ENCODE measurements at places on chromosomes 5 and 9.

GRCh38 chr5:92980491-92980890, 600.5 kb downstream of the NR2F1-AS1 start:
- no peak for DNase-seq

GRCh38 chr5:174501461-174502069, 222.8 kb upstream of the MSX2 start:
- no peak for DNase-seq

GRCh38 chr9:121858788-121859187, 207.4 kb downstream of the DAB2IP start:
- no peak for DNase-seq

GRCh38 chr9:81915801-81916505, 12.3 kb upstream of the SPATA31D4 start:
- DNase-seq, result no peak

DNA sequence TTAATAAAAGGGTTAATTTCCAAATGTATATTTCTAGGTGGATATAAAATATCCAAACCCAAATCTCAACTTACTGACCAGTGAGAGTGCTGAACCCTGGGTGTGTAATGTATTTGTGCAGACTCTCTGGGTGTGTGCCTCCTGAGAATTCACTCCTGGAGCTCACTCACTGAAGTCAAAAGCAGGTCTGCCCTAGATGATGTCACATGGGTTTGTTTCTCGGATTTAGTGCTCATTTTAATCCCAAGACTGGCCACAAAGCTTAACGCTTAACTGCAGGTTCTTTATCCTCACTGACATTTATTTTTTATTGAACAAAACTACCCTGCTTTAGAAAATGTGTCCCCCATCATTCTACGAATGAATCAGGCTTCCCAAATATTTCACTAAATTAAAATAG, 179.4 kb downstream of the PPP2R2B start:
- no peak for DNase-seq

DNA sequence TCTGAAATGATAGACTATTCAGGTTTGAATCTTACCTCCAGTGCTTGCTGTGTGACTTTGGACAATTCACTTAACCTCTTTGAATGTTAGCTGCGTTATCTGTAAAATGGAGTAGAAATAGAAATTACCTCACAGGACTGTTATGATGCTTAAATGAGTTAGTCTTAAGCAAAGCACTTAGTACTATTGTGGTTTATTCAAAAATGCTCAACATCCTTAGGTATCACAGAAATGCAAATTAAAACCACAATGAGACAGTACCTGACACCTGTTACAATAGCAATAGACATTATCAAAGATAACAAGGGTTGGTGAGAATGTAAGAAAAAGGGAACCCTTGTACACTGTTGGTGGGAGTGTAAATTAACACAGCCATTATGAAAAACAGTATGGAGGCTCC, 77.6 kb upstream of the FREM1 start:
- no peak for DNase-seq

- DNase-seq, result no peak
Observed at GRCh38 chr9:127563579-127563978, 48.5 kb upstream of the STXBP1 start.

DNA sequence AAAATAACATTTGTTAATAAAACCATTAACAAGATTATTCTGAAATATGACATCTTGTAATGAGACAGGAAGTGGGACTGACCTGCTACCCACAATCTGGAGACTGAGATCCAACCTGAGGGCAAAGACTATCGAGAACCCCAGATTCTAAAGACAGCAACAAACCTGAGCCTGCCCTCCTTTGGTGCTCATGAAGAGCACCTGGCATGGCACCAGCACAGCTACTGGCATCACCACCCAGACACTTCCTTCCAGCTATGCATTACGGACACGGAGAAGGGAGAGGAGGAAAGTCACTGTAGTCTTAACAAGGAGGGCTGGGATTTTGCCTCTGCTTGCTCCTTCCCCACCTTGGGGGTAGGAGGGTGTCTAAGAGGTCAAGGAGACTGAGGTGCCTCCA, 105.5 kb downstream of the AUH start:
- peak; percentile 15 for DNase-seq

DNA sequence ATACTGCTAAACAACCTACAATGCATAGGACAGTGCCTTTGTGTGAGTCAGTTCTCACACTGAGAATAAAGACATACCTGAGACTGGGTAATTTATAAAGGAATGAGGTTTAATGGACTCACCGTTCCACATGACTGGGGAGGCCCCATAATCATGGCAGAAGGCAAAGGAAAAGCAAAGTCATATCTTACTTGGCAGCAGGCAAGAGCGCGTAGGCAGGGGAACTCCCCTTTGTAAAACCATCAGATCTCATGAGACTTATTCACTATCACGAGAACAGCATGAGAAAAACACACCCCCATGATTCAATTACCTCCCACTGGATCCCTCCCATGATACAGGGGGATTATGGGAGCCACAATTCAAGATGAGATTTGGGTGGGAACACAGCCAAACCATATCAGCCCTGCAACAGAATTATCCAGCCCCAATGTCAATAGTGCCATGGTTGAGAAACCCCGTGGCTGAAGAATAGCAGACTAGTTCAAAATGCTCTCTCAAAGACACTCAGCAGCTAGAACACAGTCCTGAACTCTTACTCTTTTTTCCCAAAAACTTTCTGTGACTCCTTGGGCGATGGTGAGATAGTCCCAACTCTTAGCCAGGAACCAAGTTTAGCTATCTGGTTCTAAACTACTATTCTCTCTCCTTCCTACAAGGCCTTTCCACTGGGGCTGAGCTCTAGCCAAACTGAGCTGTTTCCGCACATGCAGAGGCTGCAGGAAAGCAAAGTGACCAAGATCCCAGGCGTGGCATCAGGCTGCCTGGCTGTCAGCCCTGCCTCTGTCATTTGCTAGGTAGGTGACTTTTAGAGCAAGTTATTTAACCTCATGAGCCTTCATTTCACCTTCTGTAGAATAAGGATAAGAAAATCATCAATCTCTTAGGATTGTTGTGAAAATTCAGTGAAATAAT, 21.7 kb downstream of the FAT2 start:
- DNase-seq, result no peak

DNA sequence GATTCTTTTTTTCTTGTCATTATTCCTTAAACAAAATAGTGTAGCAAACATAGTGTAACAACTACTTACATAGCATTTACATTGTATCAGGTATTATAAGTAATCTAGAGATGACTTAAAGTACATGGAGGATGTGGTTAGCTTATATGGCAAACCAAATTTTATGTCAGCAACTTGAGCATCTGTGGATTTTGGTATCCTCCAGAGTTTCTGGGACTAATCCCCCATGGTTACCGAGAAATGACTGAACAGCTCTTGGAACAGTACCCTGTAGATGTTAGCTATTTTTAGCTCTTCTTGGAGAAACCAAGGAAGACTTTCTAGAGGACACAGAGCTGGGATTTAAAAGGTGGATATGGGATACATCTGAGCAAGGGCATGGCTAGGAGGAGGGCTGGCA, 157.6 kb upstream of the KLF4 start:
- no peak for DNase-seq

DNA sequence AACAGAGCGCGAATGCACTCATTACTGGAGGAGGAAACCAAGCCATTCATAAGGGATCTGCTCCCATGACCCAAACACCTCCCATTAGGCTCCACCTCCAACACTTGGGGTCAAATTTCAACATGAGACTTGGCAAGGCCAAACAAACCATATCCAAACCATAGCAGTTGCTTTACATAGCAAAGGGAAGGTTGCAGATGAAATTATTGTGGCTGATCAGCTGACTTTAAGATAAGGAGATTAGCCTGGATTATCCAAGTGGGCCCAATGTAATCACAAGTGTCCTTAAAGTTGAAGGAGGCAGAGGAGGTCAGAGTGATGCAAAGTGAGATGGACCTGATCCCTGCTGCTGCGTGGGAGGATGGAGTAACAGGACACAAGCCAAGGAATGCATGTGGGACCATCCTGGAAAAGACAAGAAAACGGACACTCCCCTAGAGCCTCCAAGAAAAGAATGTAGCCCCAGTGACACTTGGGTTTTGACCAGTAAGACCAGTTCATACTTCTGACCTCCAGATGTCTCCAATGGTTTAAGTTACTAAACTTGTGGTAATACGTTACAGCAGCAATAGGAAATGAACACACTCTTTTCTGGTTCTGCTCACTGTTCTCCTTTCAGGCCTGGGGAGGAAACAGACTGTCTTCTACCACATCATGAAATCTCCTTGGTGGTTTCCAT, 167.3 kb downstream of the GNAQ start:
- DNase-seq, result peak; percentile 70

DNA sequence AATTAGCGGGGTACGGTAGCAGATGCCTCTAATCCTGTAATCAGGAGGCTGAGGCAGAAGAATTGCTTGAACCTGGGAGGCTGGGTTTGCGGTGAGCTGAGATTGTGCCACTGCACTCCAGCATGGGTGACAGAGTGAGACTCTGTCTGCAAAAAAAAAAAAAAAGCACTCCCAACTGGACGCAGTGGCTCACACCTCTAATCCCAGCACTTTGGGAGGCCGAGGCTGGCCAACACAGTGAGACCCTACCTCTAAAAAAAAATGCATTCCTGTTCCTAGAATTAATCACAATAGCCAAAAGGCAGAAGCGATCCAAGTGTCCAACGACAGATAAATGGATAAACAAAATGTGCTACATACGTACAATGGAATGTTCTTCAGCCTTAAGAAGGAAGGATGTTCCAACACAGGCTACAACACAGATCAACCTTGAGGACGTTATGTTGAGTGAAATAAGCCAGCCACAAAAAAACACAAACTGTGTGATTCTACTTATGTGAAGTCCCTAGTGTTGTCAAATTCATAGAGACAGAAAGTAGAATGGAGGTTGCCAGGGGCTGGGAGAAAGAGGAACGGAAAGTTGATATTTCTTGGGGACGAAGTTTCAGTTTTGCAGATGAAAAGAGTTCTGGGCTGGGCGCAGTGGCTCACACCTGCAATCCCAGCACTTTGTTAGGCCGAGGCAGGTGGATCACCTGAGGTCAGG, 13.8 kb downstream of the FAM78A start:
- DNase-seq, result no peak

DNA sequence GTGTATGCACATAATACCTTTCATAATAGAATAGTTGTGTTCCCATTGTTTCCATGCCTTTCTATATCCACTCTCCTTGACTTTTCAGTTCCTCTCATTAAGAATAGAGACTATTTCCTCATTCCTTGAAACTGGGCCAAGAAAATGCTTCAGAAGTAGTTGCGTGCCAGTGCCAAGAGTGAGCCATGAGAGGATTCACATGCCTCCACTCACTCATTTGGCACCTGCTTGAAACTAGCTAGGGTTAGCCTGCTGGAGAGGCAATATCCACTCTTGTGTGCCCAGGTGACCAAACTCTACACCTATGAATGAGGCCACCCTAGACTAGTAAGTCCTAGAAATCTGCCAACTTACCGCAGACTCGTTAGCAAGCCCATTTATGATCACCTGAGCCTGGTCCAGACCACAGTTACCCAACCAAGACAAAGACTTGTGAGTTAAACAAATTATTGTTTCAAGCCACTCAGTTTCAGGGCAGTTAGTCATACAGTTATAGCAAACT, 276.3 kb downstream of the EPB41L4A start:
- DNase-seq, result no peak

GRCh38 chr5:78573318-78573717, 75.3 kb downstream of the LHFPL2 start:
- DNase-seq, result no peak

DNA sequence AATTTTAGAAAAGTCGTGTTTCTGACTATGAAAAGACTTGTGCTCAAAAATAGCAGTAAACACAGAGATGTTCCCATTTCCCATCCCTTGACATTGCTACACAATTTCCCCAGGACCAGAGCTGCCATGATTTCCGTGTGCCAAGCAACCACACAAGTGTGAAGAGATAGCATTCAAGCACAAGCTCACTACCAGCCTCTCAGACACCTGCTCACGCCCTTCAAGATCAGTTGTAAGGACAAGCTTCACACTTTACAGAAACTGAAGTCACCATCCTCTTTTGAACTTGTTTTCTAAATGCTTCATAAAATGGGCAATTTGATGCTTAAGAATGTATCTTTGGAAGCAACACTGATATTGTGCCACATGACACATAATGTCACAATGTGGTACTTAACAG, 333.1 kb downstream of the CAAP1 start:
- no peak for DNase-seq

- DNase-seq, result no peak
Observed at GRCh38 chr9:95433096-95433819, 83.5 kb downstream of the PTCH1 start.

DNA sequence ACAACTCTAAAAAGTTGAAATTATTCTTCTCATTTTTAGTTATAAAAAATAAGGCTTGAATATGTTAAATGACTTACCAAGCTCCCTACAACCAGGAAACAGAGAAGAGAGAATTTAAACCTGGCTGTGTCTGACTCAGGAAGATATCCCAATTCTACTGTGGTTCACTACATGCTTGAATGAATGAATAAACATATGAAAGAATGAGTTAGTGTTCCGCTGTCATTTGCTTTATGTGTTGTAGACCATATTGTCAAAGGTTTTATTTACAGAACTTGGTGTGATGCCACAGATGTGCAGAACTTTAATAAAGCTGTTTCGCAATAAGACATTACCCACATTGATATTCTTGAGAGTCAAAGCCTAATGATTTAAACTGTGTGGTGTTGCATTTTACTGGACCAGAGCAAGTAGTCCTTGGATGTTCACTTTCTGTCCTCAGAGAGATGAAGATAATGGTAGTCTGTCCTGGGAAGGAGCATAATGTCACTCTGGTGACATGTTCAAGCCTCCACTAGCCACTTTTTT, 313.2 kb downstream of the TRIM32 start:
- no peak for DNase-seq

GRCh38 chr9:85647571-85647970, 94.2 kb downstream of the AGTPBP1 start:
- no peak for DNase-seq

GRCh38 chr9:19788614-19789271, at the start of gene SLC24A2:
TSS of gene SLC24A2 (minus strand) at chr9:19789037.
- DNase-seq, result no peak

DNA sequence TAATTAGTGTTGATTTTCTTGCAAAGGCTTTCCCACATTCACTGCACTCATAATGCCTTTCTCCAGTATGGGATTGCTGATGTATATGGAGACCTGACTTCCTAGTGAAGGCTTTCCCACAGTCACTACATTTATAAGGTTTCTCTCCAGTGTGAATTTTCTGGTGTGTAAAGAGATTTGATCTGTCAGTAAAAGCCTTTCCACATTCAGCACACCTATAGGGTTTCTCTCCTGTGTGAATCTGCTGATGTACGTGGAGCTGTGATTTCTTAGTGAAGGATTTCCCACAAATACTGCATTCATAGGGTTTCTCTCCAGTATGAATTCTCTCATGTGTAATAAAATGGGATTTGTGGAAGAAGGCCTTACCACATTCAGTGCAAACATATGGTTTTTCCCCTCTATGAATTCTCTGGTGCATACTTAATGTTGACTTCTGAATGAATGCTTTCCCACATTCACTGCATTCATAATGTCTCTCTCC, 31.1 kb downstream of the ZNF484 start:
- no peak for DNase-seq
